LoVo (cell line): ENCODE measurements at places on chromosomes 12 and 14.

GRCh38 chr12:115380546-115381120 is 696.7 kb upstream of the TBX3 start:
- DNase-seq = no peak

- DNase-seq = no peak
Measured at GRCh38 chr12:8712572-8712971, 14.8 kb downstream of the RIMKLB start.

DNA sequence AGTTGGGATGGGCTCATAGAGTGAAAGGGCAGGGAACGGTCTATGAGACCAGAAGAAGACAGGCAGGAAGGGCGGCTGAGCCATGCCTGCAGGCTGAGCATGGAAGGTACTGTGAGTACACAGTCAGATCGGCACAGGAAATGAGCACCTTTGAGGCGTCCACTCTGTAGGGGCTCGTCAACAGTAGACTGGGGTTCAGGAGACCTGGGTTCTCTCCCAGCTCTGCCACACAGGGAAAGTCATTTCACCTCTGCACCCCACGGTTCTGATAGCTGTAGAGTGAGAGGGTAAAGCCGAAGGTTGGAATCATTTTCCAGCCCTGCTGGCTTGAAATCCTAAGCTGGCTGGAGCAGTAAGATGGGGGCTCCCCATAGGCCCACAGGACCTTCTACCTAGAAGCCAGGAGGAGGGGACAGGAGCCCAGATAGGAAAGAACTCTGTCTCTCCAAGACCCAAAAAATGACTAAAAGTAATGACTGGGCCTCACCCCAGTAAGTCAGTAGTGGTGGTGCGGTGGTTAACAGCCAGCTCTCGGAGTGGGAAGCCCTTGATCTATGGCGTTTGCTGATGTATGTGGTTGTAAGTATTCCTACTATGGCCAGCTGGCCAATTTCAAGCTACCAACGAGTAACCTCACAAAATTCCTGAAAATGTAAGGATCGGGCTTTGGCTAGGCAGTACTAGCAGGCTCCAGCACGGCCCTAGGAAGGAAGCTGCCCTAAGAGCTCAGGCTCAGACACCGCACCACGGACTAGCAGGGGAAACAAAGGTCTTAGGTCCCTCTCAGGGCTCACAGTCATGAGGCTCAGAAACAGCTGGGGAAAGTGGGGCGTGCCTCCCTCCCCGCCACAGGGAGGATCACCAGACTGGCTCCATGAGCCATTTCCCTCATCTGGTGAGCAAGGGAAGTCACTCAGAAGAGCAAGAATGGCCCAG is 10.3 kb upstream of the CD27 start:
- no peak for DNase-seq

DNA sequence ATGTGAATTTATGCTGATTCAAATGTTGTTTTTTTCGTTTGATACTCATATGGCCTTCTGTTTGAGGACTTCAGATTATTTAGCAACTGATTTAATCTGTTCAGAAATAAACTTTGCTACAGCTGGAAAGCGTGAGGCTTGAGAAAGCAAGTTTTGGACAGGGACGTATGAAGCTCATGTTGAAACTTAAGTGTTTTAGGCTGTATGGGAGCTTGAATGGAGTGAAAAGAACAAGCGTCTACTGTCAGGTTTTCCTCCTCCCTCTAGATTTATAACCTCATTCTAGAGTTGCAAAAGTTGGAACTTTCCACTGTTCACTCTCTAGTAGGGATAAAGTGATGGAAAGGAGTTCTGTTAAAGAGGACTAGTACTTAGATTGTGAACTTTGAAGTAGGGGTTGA is 1.0 kb downstream of the PRPF39 start:
- DNase-seq = no peak

- no peak for DNase-seq
Measured at GRCh38 chr12:24034160-24034559, 84.7 kb upstream of the SOX5 start.

DNA sequence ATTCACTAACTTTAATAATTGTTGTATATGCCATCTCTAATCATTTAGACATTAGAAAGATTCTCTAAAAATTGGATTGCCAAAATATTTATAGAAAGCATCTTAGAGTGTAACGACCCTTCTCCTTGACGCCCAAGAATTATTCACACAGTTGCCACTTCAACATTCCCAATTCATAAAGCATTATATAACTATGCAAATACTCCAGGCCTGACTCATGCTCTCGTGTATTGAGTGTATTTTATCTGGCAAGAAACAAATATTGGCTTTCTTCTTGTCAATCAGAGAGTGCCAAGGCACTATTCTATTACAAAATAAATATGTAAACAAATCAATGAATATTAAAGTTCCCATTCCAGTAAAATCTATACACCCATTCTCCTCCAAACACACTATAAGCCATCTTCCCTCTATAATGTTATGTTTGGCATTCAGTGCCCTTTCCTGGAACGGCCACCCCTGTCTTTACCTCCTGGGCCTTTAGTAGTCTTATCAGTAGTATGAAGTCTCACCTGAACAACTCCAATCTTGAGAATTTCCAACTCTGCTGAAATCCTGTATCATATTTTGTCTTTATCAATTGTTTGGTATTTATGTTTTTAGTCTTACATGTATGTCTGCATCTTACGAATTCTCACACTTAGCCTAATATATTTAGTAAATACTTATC is 182.6 kb downstream of the PIK3C2G start:
- DNase-seq = no peak

- no peak for DNase-seq
Measured at GRCh38 chr14:85180876-85181275, 349.1 kb upstream of the FLRT2 start.
